ENCODE measurements at places on chromosomes 5 and 9.

GRCh38 chr9:107394264-107394663 lies 95.3 kb downstream of the KLF4 start:
- no peak for DNase-seq

DNA sequence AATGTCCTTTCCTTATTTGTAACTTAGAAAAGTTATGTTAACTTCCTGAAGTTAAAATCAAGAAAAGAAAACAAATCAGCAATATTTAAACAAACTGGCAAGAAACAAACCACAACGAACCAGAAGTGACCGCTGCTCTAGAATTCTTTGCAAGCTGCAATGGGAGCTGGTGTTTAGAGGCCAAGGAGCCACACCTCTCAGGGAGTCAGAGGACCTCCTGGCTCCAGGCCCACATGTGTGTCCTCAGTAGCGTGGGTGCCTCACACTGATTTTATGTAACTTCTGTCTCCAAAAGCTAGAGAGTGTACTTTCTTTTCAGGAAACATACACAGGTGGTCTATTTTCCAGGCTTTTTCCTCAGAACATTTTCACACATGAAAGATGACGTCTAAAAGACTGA lies 100.4 kb downstream of the IRX2 start:
- DNase-seq = no peak

GRCh38 chr9:9521033-9521779 lies 1091.6 kb downstream of the PTPRD start:
- DNase-seq = no peak

- DNase-seq = no peak
These were observed 37.3 kb upstream of the EGFL7 start for GRCh38 chr9:136625101-136626065.
